ENCODE measurements at places on chromosomes 6 and 20.

DNA sequence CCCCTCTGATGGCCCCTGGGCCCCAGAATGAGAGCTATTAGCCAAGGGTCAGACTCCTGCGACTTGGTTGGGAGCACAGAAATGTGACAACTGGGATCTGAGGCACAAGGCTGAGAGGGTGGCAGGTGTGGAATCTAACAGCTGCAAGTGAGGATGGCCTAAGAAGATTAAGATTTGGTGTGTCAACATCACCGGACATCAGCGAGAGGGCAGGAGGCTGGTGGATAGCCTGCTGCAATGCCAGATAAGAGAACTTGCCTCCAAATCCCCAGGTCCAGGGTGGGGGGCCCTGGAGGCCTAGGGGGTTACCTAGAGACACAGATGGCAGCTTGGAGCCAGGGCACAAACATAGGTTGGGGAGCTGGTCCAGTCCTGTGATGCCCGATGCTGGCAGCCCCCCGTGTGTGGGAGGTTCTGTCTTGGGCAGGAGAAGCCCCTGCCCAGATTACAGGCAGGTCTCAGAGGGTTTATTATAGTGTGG, 155.8 kb downstream of the GRM4 start:
- DNase-seq, result no peak

GRCh38 chr6:160398674-160399271, 50.6 kb downstream of the SLC22A3 start:
- DNase-seq, result no peak

DNA sequence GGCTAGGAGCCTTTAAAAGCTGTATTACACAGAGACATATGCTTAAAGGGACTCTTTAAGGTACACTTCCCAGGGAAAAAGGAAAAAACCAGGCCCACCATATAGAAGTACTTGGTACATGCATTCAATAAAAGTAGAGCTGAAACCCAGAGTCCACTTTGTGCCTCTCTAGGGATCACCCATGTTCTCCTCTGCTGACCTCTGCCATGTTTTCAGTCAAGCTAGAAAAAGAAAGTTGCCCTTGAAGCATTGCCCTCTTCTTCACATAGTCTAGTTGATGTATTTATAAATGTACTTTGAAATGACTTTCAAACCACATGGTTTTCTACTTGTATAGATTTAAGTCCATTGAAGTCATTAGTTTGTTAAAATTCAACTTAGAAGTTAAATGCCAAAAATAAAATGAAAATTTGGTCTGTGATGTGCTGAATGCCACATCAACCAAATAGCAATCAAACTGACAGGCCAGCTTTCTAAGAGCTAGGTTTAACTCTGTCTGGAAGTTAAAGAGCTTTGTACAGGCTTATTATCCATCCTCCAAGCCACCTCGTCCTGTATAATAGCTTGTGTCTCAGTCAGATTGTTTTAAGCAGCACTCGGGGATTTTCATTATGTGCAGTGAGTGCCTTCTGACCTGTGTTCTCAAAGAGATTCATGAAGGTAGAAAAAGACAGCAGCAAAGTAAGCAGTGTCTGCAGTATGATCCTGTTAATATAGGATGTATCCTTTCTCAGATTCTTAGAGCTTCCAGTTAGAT, 238.6 kb upstream of the PLN start:
- DNase-seq, result no peak

GRCh38 chr6:680251-680650, 12.7 kb downstream of the EXOC2 start:
- no peak for DNase-seq

- no peak for DNase-seq
Measured at GRCh38 chr6:145279993-145280392, 455.3 kb downstream of the EPM2A start.

- no peak for DNase-seq
Measured at GRCh38 chr6:89410788-89411144, 1.3 kb downstream of the RRAGD start.

GRCh38 chr6:28208111-28208659, 16.9 kb upstream of the ZSCAN9 start:
- no peak for DNase-seq

DNA sequence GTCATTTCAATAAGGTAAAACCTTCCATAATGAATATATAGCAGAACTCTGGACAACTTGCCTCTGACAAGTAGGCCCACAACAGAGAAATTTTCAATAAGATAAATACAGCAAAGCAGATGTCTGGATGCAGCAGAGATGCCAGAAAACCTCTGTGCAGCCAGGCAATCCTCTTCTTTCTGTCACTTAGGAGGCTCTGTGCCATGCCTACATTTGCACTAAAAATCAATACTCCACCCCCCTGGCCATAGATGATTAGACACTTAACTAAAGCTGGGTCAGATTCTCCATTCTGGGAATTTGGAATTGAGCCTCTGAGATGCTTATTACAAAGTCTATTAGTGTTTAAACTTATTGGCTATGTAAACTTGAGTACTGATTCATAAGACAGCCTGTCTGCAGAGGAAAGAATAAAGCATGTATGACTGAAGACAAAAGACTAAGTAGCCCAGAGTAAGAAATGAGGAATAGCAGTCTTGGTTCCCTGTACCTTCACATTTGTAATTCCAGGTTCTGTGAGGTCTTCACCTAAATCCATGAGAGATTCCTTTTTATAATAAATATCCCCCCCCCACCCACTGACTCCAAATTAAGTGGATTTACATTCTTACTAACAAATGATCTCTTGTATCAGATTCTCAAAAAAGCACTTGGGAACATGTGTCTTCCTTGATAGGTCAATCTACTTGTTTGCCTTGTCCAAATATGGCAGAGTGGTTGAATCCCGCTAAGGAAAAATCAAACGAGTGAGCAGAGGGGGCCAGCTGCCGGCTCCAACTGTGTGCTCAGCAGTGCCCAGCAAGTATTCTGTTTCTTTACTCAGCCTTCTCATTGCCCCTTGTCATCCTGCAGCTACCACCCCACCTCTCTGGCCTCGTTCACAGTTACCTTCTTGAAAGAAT, 20.4 kb downstream of the MAN1A1 start:
- no peak for DNase-seq

DNA sequence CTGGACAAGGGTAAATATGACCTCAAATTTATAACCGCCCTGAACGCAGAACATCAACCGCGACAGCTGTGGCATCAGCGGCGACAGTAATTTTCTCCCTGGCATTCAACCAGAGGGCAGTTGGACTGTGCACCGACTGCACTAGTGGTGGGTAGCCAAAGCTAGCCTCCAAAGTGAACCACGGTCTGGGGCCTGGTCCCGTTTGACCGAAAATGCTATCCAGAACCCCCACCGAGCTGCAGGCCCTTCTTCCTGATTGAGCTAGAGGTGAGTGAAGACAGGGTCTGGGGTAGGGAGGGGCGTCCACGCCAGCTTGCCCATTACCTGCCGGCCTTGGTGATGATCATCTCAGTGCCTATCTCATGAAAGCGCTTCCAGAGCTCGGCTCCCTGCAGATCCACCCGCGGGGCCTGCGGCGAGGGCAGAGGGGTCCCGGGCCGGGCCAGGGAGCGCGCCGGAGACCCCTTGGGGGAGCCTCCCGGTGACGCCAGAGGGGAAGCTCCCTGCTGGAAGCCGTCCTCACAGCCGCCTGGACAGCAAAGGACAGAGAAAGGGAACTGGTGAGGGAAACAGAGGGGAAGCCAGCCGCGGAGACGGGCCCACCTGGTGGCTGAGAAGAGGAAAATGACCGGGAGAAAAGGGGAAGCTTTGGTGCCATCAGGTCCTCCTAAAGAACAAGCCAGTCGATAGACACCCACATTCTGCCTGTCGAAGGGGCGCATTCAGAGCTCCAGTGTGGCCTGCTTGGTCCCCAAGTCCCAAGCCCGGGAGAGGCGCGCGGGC, 2.0 kb downstream of the TBX18 start:
- no peak for DNase-seq

- no peak for DNase-seq
Measured at GRCh38 chr6:145270464-145270863, 464.9 kb downstream of the EPM2A start.

GRCh38 chr6:117546674-117547073, 55.6 kb downstream of the GOPC start:
- DNase-seq, result no peak

- no peak for DNase-seq
Measured at GRCh38 chr6:24621626-24622289, 24.2 kb downstream of the KIAA0319 start.

DNA sequence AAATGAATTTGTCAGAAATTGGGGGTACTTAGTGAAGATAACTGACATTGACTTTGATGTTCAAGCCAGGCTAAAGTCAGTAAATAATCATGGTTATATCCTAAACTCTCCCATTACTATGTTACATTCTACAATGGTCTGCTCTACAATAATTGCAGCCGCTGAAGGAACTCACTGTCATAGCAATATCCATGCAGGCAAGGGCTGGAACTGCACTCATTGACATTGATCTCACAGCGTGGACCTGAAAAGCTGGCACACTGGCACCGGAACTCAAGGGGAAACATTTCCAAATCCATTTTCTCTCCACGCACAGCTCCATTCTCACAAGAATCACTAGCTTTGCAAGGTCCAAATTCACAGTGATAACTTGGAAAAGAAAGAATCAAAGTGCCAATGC, 702.7 kb downstream of the EYS start:
- no peak for DNase-seq

GRCh38 chr6:125194941-125195340, 41.4 kb downstream of the TPD52L1 start:
- no peak for DNase-seq

DNA sequence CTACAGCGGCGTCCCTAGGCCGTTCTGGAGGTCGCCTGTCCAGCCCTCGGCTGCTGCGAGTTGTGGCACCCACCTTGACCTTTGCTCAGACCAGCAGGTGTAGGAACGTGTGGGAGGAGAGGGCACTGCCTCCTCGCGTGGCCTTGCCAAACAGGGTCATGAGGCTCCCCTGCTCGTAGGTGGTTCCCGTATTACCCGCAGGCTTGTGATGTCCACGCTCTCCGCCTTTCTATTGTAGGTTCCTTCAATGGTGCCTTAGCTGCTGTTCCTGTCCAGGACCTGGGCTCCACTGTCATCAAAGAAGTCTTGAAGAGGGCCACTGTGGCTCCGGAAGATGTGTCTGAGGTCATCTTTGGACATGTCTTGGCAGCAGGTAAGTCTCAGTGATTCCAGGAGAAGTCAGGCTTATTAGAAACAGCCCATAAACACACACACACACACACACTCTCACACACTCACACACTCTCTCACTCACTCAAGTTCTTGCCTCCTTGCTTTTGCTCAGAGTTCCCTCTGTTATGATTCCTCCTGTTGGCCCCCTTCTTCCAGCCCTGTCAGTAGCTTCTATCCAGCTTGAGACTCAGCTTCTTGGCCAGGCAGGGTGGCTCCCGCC, 942 bp downstream of the ACAT2 start:
- DNase-seq, result no peak

DNA sequence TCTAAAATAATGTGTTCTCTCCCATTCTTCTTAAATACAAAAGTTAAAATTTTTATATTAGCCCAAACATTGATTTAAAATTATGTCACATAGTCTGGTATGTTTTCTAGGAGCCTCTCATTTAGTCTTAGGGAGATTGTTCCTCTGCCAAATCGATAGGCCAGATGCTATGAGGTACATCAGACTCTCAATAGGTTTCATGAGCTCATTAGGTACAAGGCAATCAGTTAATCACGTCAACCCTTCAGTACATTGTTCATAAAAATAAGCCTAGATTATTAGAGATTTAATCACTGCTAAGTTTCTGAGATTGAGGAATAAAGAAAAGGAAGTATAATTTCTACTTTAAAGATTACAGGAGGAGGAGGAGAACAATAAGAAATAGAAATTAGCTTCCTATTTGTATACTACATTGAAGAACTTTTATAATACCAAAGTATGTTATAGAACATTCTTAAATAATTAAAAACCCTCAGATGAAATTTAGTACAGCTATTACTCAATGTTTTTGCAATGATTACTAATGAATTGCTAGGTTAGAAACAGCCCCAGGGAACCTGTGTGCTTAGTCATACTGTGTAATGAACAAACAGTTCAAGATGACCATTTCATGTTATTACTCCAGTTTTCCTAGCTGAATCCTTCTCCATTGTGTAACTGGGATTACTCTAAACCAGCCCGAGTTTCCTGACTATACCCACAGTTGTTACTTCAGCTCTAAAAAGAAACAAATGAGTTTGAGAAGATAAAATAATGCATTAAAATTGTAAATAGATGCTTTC, 117.0 kb downstream of the BMP5 start:
- DNase-seq, result no peak

DNA sequence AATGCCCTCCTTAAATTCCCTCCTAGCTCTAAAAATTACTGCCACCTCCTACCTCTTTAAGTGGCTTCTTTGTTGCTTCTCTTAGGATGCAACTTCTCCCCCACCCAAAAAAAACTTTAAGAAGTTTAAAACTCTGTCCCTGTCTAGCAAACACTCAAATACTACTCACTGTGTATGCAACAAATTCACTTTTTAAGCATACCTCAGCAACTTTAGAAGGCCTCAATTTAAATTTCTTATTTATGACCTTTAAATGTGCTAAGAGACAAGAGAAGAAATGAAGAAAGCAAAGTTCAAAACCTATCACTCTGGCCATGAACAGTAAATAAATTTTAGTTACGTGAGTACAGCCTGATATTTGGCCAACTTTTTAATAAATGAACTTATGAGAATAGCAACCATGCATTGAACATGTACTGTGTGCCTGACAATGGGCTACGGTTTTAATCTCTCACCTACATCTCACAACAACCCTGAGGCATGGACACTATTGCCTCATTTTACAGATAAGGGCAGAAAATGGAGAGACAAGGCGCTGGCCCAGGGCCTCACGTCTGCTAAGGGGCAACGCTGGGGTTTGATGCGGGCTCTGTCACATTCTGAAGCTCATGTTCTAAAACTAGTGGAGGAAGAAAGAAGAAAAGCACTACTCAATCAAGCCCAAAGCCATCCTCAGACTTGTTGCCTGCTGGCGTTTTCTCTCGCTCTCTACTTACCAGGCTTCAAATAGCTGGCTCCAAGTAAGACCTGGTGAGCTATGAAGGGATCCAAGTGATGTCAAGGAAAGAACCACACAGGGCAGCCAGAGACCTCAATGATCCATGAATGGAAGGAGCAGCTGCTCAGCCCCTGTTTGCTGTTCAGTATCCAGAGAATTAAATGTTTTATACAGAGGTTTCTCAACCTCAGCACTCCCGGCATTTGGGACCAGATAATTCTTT, 99.8 kb downstream of the TBC1D7 start:
- no peak for DNase-seq

DNA sequence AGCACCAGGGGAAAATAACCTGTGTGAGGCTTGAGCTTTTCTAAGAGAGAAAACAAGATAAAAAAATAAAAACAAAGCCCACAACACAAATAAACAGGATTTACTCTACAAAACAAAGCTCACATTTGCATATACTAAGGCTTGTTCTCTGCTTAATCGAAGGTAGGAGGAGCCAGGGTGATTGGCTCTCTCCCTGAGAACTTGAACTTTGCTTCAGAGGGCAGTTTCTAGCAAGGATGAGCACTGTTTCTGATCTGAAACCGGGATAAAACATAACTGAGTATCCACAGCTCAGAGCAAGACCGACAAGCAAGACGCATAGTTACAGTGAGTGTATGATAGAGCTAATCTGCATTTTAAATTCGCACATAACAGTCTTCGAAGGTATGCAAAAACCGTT, 200.6 kb downstream of the PRKN start:
- DNase-seq, result no peak

- no peak for DNase-seq
Measured at GRCh38 chr6:23642849-23643248, 483.2 kb upstream of the NRSN1 start.
